DMS153 (cell line): ENCODE measurements at places on chromosomes 3 and 15.

DNA sequence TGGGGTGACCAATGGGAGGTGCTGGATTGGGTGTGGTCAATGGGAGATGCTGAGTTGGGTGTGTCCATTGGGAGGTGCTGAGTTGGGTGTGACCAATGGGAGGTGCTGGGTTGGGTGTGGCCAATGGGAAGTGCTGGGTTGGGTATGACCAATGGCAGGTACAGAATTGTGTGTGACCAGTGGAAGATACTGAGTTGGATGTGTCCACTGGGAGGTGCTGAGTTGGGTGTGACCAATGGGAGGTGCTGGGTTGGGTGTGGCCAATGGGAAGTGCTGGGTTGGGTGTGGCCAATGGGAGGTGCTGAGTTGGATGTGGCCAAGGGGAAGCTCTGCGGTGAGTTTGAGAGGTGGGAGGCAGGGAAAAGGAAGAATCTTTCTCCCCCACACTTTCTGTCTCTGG is 250.0 kb upstream of the PROK2 start:
- DNase-seq, result no peak

DNA sequence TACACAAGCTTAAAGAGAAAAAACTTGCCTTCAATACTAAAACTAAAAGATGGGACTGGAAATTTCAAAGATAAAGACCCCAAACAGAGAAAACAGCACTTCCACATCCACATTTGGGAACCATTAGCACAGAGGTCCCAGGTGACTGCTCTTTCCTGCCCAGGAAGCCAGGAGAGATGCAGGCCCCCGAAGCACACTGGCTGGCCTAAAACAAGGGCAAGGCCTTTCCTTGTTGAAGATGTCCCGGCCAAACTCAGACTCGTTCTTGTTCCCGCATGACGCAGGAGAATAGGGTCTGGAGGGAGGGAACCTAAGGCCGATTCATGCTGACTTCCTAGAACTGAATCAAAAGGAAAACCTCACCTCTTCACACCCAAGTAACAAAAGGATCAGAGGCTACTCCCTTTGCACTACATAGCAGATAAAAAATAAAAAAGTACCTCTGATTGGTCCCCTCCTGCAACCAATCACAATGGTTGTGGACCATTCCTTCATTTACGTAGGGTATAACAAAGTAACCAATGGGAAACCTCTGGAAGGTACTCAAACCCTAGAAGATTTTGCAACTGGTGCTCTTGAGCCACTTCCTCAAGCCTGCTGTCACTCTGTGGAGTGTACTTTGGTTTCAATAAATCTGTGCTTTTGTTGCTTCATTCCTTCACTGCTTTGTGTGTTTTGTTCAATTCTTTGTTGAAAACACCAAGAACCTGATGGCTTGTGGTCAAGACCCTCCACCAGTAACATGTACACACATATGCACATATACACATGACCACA is 48.7 kb downstream of the EFCAB12 start:
- no peak for DNase-seq

DNA sequence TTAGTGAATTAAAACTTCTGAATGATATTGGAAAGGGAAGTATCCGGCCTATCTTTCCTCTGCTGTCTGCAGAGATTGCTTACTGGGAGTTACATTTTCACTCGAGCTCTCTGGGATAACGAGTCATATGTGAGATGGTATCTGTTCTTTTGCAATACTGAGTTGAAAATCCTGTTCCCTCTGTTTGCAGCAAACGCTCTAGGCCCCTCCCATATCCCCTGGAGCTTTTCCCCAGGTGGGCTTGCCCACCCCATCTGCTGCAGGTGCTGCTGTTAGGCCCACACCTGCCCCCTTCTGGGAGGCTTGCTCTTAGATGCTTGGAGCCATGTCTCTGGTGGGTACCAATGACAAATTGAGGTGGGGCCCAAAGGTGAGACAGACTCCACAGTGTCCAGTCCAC is 42.7 kb upstream of the MTMR10 start:
- DNase-seq, result no peak

DNA sequence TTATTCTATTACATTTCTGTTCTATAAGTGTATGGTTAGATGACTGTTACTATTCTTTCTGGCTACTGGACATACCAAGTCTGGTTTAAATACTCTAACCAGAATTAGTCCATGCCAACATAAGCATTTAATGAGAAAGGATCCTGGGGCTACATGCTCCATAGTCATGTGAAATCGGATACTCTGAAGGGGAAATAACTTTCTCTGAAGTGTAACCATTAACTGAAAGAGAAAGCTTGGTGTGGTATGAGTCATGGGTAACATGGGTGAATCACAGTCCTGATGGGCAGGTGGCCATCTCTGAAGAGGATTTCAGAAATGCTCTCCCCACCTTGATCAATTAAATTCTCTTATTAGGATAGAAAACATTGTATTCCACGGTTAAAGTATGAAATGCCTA is 69.4 kb downstream of the FHIT start:
- peak; percentile 16 for DNase-seq

GRCh38 chr3:10602271-10602670 is 96.9 kb upstream of the ATP2B2 start:
- no peak for DNase-seq

GRCh38 chr3:101725194-101725889 is 928 bp downstream of the CEP97 start:
- DNase-seq, result no peak

GRCh38 chr3:197501496-197501878 is 54.3 kb downstream of the BDH1 start:
- DNase-seq, result no peak

- peak; percentile 21 for DNase-seq
Observed at GRCh38 chr3:197380786-197381185, 82.4 kb upstream of the DLG1 start.

DNA sequence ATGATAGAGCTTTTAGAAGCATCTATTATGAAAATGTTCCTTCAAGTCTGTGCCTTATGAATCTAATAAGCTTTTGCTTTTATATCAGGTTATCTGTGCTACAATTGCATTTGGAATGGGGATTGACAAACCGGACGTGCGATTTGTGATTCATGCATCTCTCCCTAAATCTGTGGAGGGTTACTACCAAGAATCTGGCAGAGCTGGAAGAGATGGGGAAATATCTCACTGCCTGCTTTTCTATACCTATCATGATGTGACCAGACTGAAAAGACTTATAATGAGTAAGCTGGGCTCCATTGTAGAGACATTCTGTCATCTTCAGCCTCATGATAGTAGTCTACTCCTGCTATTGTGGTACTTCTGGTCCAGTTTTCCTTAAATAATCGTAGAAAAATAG is 73.4 kb downstream of the BLM start:
- no peak for DNase-seq

GRCh38 chr3:161422171-161422700 is 50.9 kb upstream of the SPTSSB start:
- DNase-seq, result no peak

DNA sequence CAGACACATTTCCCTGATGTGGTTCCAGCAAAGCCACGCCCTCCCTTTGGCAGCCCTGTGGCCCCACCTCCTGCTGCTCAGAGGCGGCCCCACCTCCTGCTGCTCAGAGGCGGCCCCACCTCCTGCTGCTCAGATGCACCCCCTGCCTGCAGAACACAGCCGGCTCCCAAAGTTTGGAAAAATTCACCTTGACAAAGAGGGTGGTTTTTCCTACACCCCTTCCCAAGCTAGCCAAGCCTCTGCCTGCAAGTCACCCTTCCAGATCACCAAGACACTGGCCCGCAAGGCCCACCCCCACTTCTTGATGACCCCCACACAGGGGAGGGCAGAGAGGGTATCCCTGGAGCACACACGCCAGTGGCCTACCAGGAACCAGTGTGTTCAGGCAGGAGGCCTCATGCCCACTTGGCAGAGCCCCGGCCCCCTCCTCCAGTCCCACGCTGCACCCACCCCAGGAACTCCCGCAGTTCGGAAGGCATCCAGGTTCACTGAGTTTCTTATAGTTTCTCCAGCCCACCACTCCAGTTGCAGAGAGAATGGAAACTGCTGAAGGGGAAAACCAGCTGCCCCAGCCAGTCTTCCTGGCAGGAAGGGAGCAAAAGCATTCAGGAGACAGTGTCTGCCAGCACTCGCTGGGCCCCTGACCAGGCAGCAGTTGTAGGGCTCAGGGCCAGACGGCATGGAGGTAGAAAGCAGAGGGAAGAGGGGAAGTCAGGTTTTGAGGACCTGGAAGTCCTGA is 2.3 kb upstream of the HAPLN3 start:
- peak; percentile 28 for DNase-seq

DNA sequence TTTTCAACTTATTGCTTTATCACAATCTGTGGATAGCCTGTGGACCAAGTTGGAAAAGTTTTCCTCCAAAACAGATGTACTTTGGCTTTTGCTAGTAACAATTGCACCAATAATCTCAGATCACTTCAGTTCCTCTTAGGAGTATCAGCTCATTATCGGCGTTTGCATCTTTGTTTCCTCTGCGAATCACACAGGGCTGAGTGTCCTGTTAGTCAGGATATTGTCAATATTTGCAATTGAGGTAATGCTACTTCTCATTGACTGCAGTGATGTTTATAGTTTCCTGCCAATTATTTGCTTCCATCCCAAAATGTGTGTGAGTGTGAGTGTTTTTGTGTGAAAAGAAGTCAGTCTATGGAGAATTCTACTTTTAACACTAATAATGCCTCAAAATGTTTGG is 545.0 kb downstream of the SI start:
- peak; percentile 94 for DNase-seq

DNA sequence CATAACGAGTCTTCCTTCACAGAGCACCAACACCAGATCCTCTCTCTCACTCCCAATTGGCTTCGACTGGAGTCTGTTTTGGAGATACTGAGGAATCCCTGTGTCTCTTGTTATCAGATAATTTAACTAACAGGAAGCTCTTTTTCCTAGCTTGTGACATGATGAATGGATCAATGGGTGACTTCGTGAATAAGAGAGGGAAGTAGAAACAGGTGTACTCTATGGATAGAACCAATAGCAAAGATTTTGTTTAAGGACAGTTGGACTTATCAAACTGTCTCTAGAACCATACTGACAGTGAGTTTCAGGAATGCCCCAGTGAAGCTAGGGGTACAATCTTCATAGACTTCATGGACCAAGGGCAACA is 29.4 kb upstream of the KLHL6 start:
- DNase-seq, result no peak

- peak; percentile 30 for DNase-seq
Observed at GRCh38 chr15:39786447-39787056, 3.9 kb upstream of the FSIP1 start.

DNA sequence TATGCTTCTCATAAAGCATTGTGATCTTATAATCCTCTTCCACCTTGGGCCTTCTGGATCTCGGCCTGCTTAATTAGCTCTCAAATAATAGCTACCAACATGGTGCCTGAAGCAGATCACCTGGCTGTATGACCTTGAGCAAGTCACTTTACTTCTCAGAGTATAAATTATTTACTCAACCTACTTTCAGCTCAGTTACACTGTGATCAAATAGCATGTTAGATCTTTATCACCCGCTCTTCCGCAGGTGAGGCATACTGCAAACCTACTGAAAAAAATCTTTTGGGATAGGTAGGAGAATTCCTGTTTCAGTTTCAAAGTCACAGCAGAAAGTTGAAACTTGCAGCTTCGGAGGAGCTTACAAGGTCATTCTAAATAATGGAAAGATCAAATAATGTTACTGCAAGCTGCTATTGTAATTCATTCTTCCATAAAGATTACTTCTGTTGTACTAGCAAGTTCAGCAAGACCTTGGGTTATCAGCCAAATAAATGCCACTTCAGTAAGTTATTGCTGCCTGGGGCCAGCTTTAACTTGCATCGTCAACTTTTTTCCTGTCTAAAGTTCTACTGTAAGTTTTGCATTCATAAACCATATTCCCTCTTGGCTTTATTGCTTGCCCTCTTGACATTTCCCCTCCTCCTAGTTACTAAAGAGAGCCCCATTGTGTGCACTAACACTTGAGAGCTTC is 268.4 kb upstream of the ATP11B start:
- DNase-seq, result no peak

- DNase-seq, result peak; percentile 5
Observed at GRCh38 chr15:95825208-95825607, 505.3 kb upstream of the NR2F2 start.

- no peak for DNase-seq
Observed at GRCh38 chr3:158794936-158795518, 6.8 kb upstream of the MFSD1 start.

GRCh38 chr3:128176276-128176833 is 23.1 kb downstream of the EEFSEC start:
- DNase-seq, result no peak

DNA sequence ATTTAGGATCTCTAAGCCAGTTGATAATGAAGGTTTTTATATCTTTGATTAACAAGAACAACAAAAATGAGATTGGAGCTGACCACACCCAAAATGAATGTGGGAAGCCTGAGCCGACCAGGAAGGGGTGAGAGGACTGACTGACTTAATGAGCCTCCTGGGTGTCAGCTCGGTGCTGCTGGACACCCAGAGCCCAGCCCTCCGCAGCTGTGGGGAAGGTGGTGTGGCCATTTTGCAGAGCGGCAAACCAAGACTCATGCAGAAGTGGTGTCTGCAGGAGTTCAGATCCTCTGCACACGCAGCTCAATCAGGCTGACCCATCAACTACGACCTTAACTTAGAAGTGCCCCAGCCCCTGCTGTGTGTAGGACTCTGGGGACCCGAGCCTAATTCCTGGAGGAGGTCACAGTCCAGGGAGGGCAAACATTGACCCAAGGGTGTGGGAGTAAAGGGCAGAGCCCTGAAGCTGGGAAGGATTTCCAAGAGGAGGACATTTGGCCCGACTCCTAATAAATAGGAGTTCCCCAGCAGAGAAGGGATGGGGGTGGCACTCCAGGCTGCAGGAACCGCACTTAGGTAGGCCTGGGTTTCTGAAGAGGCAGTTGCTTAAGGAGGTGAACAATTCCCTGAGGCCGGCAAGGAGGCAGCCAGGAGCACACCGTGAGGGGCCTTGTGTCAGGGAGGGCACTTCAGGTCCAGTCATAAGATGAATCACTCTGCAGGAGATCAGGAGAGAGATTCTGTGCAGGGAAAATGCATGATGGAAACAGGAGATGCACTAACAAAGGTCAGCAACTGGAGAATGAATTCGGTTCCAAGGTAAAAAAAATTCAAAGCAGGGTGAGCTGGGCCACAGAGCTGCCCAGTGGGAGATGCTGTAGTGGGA is 197.1 kb upstream of the TPM1 start:
- DNase-seq, result no peak

DNA sequence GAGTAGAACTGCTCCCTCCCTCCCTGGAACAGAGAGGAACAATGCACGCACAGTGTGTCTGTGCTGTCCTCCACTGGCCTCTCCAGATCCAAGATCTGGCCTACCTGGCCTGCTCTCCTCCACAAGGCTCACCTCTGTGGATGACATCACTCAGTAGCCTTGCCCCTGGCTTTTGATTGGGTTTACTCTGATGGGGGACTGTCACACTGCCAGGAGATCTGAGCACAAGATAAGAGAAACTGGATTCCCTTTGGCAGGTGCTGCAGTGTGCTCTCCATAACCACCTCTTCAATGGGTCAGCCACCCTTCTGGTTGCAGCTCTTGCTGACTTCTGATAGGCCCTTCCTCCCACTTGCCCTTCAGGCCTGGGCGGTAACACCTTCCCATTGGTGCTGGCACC is 22.6 kb upstream of the ANO10 start:
- DNase-seq, result no peak

- no peak for DNase-seq
Observed at GRCh38 chr3:59658274-59658673, 608.4 kb upstream of the CFAP20DC start.

GRCh38 chr15:61879219-61879618 is 181.0 kb downstream of the VPS13C start:
- DNase-seq, result peak; percentile 45
